Hematopoietic multipotent progenitor cell treated with erythropoietin and hydrocortisone succinate and interleukin-3 and kit ligand, for 8 days (in vitro differentiated cells): ENCODE measurements at places on chromosomes 16 and 17.

- no peak for DNase-seq
These were observed 110.6 kb downstream of the PRKCA start for GRCh38 chr17:66412857-66413558.

- DNase-seq: peak; percentile 28
These were observed 56.0 kb downstream of the TNFRSF13B start for GRCh38 chr17:16915752-16916556.

DNA sequence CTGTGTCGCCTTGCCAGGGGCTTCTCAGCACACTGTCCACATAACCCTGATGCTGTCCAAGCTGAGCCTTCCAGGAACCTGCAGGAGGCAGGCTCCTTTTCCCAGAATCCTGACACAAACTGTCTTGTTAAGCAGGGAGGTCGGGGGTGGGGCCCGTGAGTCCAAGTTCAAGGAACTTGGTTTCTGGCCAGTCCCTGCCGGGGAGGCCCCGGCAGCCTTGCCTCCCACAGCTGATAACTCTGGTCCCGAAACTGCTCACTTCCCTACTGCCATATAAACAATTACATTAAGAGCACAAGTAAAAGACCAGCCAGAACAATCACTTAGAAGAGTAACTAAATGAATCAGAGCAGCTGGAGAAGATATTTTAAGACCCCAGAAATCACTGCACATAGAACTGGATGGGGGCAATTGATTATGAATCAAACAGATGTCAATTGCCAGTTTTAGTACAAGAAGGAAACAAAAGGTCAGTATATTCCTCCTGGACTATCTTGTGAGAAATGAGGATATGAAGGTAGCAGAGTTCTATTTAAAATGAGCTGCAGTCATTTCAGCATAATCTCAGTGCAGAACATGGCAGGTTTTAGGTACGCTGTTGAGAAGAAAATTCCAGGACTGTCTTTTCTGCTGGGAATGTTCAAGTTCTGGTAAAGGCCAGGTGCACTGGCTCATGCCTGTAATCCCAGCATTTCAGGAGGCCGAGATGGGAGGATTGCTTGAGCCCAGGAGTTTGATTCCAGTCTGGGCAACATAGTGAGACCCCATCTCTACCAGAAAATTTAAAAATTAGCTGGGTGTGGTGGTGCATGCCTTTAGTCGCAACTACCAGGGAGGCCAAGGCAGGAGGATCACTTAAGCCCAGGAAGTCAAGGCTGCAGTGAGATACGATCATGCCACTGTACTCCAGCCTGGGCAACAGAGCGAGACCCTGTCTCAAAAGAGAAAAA lies 169.8 kb downstream of the PITPNC1 start:
- DNase-seq: no peak

- DNase-seq: no peak
These were observed 568.2 kb upstream of the EEF2KMT start for GRCh38 chr16:5665834-5666233.

DNA sequence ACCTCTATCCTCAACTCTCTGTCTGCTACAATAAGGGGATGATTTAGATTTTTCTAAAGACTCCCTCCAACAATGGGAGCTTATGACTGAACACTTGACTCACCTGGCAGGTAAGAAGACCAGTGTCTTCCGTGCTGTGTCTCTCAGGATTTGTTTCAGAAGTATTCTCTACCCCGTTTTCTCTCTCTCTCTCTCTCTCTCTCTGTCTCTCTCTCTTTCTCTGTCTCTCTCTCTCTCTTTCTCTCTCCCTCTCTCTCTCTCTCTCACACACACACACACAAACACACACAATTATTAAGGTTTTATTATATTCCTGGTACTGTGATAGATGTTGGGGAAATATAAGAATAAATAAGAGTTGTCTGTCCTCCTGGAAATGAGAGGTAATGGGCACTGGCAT lies 263.9 kb downstream of the TOX3 start:
- DNase-seq: no peak

- peak; percentile 98 for DNase-seq
These were observed 351 bp upstream of the CTCF start for GRCh38 chr16:67561824-67562525.

GRCh38 chr17:80176757-80177156 lies 6.9 kb downstream of the CARD14 start:
- DNase-seq: no peak

DNA sequence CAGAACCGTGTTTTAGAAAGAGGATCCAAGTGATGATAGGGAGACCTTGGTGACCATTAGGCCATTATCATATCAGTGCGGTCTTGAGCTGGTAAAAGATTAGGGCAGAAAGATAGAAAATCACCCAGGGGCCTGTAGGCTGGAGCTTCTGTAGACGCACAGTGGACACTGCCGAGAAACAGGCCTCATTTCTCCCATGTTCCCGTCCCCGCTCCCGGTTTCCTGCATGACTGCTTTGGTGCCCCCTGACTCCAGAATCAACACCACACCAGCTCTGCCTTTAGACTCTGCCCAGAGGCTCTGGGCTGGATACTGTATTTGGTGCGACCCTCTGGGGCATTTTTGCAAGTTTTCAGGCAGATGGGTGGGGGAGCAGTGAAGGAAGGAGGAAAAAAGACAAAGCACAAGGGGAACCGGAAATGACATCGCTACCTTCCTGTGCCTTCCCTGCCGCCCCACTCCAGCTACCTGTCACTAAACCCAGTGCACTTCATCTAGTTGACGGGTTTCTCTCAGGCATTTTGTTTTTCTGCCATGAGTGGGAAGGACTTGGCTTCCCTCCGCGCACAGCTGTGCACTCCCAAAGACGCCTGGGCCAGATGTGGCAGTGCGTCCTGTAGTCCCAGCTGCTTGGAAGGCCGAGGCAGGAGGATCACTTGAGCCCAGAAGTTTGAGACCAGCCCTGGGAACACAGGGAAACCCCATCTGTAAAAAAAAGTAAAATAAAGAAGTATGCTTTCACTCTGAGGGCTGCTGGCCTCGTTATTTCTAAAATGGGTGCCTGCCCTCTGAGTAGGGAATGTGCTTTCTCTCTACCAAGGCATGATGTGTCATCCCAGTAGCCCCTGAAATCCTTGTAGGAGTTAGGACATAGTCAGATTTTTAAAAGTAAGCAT lies 214.1 kb downstream of the RPTOR start:
- no peak for DNase-seq

DNA sequence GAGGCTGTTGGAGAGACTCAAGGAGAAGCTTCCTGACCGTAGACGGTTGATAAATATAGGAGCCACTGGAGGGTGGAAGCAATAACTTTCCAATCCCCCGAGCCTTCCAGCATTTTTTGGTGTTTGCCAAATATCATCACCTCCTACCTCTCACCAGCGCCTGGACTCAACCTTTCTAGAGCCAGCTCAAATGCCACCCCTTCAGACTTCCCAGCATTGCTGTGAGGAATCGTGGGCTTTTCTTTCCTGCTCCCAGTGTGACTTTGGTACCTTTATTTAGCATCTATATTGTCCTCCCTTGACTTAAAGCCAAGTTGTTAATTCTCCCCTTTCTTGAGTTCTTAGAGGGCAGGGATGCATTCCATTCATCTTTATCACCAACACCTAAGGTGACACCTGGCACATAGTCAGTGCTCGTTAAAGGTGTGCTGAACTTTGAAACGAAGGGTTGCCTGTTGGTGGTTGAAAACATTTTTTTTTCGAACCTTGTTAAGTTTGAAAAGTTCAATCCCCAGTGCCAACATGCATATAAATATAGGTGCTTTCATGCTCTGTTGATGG lies 35.3 kb upstream of the CCR7 start:
- no peak for DNase-seq

GRCh38 chr17:4381690-4382671 lies 15.5 kb upstream of the UBE2G1 start:
- no peak for DNase-seq

- DNase-seq: peak; percentile 39
These were observed 40.6 kb downstream of the MIS12 start for GRCh38 chr17:5526821-5527598.

- DNase-seq: no peak
These were observed 43.2 kb downstream of the SNX20 start for GRCh38 chr16:50637716-50638602.

- no peak for DNase-seq
These were observed 5.4 kb downstream of the MAP3K14 start for GRCh38 chr17:45311401-45311759.

- no peak for DNase-seq
These were observed 5.6 kb upstream of the CCL2 start for GRCh38 chr17:34249478-34249877.

- DNase-seq: no peak
These were observed 202.3 kb upstream of the AXIN2 start for GRCh38 chr17:65763786-65764185.

- DNase-seq: peak; percentile 87
These were observed 11.1 kb upstream of the SLC5A11 start for GRCh38 chr16:24834459-24835335.

- DNase-seq: no peak
These were observed 709 bp downstream of the GPR179 start for GRCh38 chr17:38342886-38343607.

DNA sequence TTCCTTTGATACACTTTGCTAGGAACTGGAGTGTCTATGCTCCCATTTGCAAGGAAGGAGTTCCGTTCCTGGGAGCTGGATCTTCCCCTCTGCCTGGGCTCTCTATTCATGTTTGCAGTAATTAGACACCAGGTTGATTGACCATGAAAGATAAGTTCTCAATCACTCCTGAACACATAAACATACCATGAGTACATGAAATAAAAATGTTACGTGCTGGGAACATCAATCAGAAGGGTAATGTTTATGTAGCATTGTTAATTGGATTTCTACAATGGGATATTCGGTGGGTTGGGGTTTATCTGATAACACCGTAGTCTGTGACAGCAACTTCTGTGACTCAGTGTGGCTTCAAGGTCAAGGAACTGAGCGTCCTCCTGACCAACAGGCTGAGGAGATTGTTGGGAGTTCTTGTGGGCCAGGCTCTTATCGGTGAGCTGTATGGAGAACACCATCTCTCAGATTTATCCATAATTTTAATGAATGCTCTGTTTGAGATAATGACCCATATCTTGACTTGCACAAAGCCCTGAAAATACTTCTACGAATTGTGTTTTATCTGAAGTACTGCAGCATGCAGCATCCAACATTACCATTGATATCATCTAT lies 136.4 kb downstream of the NPIPB5 start:
- DNase-seq: no peak

DNA sequence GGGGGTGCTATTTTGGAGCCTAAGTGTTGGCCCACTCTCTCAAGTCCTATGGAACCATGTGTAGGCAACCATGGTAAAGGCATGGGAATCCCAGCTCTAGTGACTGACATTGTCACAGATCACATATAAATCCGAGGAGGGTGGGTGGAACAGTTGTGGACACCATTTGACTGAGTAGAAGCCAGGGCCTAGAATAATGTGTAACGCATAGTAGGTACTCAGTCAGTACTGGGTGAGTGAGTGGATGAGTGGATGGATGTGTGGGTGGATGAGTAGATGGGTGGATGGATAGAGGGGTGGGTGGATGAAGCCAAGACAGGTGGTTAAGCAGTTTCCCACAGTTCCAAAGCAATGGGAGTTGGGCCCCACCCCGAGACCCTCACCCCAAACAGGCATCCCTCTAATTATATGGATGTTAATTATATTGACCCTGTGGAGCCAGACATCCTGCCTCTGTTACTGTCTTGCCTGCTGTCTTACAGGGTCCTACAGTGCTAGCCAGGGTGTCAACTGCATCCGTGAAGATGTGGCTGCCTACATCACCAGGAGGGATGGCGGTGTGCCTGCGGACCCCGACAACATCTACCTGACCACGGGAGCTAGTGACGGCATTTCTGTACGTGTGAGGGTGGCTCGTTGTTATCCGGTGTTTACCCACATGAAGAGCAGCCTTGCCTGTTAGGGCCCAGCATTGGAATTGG lies 22.3 kb downstream of the GPT2 start:
- no peak for DNase-seq

DNA sequence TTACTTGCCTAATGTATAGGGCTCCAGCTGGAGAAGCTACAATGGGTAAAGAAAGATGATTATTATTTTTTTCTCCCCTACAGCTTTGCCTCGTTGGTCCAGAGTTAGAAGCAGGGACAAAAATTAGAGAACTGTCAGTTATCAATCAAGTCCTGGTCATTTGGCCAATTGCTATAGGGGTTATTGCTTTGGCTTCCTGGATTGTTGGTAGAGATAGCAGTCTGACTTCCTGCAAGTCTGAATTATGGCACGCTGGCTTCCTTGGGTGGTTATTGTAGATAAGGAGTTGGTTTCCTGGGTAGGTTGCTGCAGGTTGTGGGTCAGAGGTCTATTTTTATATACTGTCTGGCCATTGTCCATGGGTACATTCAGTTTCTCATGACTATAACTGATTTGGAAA lies 84.7 kb upstream of the ELAC2 start:
- DNase-seq: no peak

GRCh38 chr16:48526058-48526957 lies 83.7 kb downstream of the N4BP1 start:
- DNase-seq: no peak

DNA sequence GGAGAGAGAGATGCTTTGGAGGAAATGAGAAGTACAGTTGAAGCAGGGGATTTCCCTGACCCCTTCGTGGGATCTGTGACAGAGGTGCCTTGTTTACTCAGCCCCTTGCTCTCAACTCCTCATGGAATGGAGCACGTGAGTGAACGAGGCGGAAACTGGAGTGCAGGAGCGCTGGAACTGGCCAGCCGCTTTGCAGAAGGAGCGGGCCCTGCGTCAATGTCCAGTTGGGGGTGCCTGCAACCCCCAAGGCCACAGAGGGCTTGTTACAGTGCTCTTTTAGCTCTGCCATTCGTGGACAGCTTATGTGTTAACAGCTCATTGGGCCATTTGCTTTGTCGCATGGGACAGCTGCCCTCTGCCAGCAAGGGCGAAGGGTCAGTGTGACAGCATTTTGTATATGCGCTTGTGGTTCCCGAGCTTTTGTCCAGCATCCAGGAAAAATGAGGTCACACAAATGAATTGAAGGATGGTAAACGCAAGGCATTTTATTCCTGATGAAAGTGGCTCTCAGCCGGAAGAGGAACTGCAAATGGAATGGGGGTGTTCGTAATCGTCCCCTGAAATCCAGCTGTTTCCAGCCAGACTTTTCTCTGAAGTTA lies 1395.1 kb downstream of the CDH8 start:
- no peak for DNase-seq

DNA sequence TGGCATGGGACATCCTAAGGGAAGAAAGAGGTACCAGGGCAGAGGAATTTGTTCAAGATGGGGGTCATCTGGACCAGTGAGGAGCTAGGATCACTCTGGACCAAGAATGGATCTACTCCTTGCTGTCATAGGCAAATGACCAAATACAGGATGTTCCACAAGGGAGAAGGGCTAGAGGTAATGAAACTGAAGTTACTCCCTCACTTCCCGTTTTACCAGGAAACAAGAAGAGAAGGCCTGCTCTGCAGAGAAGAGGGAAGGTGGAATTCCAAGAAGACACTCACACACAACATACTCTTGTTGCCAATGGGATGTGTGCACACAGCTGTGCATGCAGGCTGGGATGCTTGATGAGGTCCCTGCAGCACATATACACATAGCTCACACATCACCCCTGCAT lies 38.6 kb downstream of the NEUROD2 start:
- DNase-seq: no peak

DNA sequence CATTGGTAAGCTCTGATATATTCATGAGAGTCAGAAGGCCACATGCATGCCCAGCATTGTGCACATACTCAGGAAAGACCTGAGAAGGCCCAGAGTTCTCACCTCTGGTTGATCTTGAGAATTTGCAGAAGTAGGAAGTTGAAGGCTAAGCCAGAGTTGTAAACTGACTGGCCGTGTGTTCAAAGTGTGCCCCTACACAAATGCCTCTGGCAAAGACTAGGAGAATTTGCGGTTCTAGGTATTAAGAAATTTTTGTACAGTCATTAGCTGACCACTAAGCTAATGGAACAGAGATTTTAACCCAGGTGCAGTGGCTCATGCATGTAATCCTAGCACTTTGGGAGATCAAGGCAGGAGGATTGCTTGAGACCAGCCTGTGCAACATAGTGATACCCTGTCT lies 25.0 kb downstream of the FBXL20 start:
- no peak for DNase-seq
